ENCODE measurements at places on chromosomes 7 and 10.

GRCh38 chr7:118855290-118855689 lies 630.8 kb downstream of the ANKRD7 start:
- no peak for DNase-seq

DNA sequence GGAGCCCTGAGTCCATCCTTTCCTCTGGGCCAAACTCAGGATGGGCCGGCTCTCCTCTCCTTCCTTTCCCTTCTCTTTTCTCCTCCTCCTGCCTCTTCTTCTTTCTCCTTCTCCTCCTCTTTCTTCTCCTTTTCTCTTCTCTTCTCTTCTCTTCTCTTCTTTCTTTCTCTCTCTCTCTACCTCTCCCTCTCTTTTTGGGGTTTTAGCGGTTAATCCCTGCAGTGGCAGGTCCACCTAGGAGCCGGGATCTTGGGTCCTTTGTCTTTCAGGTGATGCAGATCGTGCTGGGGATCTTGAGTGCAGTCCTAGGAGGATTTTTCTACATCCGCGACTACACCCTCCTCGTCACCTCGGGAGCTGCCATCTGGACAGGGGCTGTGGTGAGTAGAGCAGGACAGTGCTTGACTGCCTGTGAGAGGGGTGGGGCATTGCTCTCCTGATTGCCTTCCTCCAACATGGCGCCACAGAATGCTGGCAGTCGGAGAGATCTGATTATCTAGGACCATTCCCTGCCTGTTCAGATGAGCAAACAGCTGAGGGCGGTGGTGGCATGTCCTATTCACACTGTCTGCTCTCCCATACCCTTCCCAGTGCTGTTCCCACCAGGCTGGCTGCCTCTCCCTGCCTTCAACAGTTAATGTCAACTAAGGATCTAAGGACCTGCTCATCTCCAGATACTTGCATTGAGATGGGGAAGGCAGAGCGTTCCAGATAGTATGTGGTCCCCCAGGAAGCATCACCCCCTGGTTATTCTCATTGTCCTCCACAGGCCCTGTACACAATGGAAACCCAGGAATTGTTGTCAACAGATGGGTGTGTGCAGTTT lies 1.6 kb downstream of the TMEM176A start:
- no peak for DNase-seq

DNA sequence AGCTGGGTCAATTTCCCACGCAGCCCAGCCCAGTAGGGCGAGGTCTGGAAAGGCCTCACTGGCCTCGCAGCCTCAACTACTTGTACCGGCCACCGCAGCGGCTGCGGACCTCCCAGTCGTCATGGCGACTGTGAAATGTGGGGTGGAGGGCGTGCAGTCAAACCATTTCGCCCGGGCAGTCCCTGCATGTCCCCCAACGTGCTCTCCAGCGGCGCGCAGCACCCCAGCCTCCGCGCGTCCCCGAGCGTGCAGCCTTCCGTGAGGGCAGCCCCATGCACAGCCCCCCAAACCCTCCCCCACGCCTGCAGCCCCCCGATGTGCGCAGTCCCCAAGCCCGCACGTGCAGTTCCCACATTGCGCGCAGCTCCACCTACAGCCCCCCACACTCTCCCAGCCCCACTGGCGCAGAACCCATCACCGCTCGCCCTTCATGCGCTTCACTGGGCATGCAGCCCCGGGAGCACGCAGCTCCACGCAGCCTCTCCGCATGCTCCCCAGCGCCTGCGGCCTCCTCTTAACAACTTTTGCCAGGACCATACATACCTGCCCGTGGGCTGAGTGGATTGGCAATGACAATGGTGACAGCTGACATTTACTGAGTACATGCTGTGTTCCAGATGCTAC lies 34.5 kb upstream of the SFTPD start:
- no peak for DNase-seq

DNA sequence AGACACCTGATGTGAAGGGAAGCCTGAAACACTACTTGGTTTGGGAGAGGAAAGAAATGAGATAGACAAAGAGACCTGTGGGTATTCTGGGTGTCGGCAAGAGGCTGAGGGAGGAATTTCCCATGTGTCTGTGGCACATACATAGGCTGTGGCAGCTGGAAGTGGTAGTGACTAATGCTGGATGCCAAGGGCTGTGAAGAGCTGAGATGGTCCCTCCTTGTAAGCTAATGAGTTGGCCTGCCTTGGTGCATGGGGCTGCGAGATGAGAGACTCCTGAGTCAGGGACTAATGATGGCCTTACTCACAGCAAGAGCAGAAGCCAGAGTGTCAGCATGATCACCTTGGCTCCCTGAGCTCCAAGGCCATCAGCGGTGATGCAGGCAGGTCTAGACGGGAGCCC lies 119.0 kb upstream of the EEPD1 start:
- DNase-seq, result no peak

DNA sequence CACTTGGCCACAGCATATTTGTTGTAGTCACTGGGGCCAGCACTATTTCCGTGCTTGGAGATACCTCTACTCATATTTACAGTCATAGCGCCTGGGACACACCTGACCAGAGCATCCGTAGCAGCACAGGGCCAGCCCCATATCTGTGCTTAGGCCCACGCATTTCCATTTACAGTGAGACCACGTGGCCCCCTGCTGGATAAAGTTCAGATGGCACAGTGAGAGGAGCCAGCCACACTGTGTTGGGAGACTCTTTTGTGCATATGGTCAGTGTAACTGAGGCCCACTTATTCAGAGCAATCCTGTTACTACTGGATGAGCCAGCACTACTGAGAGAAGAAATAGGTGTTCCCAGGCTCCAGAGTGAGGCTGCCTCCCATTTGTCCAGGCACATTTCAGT lies 455.3 kb downstream of the REEP3 start:
- DNase-seq, result no peak

DNA sequence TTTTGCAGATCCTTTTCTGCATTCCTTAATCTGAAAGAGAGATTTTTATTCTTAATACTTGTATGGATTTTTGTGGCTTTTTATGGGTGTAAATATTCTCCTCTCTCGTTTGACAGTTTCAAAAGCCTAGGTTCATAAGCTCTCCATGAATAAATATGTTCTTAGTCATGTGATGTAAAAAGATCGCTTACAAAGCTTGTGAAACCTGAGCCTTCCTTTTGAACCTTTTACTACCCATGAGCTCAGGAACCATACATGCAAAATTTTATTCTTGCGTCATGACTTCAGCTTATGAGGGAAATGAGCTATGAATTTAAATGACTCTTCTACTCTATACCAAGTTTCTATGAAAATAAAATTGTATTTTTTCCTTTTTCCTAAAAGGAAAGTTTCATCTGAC lies 98.7 kb downstream of the POLL start:
- no peak for DNase-seq

- no peak for DNase-seq
Measured at GRCh38 chr7:106915407-106915806, 50.3 kb downstream of the PIK3CG start.

GRCh38 chr10:131723297-131724168 lies 177.3 kb upstream of the PPP2R2D start:
- no peak for DNase-seq

GRCh38 chr7:118615-119391 lies 73.6 kb upstream of the FAM20C start:
- no peak for DNase-seq

DNA sequence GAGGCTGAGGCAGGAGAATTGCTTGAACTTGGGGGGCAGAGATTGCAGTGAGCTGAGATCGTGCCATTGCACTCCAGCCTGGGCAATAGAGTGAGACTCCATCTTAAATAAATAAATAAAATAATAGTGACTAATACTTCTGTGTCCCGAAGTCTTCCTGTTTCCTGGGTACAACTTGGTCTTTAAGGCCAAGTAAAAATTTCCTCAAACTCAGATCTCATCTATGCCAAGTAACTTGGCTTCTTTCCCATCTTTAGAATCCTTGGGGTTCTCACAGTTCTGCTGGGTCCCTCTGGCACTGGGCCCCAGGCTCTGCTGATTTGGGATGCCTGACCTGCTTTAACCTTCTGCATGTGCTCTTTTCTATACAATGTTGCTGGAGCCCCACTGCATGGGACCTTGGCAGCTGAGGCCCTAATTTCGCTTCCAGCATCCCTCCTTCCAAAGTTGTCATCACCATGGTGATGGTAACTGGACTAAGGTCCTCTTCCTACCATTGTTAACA lies 22.7 kb upstream of the AKR1B10 start:
- DNase-seq, result no peak

DNA sequence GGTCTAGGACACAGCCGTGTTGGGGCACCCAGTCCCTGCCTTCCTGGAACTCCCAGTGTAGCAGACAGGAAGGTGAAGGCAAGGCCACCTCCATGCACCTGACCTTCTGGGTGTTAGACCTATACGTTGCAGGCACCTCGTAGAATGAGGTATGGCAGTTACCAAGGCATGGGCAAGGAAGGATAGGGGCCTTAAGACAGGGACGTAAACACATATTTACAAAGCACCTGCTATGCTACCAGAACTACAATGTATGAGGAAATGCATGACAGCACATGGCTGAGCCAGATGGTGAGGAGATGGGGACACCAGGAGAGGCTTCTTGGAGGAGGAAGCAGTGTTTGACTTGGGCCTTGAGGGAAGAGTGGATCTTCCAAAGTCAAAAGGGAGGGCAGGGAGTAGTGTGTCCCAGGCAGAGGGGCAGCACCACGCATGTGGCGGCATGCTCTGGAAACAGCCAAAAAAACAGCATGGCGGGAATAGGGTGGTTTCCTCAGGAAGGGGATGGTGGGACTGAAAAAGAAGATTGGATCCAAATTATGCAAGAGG lies 231.2 kb downstream of the FANK1 start:
- DNase-seq, result no peak

DNA sequence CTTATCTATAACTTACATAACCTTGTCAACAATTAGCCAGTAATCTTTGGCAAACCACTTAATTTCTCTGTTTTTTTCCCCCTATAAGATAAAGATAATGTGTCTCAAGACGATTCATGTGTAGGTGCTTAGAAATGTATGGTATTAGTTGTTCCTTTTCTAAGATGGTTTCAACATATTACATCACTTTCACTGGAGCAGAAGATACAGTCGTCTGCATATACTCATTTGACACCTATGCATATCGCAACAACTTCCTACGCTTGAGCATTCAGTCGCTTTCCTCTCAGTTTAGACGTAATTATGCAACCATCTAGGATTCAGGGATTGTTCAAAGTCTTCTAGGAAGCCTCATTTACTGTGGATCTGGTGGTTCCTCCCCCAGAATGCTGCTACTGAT lies 396.7 kb downstream of the PHTF2 start:
- DNase-seq, result no peak

DNA sequence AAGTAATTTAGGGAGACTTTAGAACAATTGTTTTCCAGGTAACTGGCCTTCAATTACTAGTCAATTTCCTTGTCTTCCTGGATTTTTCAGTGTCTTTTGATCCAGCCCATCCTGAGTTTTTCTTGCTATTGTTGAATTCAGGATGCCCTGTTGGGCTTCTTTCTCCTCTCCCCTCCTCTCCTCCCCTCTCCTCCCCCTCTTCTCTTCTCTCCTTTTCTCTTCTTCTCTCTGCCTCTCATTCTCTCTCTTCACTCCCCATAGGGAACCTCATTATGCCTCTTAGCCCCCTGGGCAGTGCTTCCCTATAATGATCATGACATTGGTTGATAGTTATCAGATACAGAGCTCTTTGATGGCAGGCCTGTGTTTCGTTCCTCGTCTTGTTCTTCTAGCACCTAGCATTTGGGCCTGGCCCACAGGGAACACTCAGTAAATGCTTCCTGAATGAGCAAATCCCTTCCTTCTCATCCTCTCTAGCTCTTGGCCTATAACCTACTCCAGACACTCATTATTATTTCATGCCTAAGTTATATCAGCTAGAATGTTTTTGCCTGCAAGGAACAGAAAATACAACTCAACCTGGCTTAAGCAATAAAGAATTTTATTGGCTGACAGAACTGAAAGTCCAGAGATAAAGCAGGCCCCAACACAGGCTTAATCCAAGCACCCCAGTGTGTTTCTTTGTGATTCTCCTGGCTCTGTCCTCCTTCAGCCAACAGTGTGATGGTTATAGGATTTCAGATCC lies 56.8 kb downstream of the CACNB2 start:
- DNase-seq, result no peak

DNA sequence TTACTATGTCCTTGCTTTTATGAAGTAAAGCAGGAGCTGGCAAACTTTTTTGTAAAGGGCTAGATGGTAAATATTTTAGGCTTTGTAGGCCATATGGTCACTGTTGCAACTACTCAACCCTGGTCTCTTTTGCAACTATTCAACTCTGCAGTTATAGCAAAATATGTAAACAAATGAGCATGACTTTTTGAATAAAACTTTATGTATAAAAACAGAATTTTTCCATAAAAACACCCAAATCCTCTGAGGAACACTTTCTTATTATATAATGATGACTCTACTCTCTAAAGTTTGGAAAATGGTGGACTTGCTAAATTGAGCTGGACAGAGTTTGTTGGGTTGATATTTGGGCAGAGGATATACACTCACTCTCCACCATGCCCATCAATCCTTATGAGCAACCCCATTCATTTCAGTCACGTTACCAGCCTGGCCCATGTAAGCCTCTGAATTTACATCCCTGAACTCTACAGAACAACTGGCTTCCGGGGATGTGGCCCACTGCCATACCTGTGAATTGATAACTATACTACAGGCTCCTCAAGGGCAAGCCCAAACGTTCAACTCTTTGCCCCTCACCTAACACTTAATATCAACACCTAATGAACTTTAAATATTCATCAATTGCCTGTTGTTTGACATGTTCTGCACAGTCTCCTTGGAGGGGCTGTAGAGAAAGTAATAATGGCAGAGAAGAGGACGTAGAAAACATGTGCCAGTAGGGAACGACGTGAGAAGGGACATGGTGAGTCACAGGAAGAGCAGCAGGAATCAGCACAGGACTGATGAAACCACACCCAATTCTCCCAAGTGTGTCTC lies 37.6 kb downstream of the SGMS1 start:
- DNase-seq, result no peak

DNA sequence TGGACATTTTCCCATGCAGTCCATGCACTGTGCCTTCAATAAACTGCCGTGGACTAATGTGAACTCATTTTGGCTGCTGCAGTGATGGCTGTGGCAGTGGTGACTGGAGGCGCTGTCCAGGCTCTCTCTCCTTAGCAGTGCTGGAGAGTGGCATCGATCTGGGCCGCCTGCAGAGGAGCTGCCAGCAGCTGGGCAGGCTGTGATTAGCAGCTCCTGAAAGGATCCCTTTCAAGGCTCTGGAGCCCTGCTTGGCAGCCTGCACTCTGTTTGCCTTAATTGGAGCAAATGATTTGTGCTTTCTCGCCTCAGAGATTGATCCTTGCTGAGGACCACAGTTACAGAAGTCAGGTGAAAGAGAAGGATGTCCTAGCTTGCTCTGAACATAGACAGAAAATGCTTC lies 130.1 kb upstream of the VWC2 start:
- DNase-seq, result no peak

DNA sequence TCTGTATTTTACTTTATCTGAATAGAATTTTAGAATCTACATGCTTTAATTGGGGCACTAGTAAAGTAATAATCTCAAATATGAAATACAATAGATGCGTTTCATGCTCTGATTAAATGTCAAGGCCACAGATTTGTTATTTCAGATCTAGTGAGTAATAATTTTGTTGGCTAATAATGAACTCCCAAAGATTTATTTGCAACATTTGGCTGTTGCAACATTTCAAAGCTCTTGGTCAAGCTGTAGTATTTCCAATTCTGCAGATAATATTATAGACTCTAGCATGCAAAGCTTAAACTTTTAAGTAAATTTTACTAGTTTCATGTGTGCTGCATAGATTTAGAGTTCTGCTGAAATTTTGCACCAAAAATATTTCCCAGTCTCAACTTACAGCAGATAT lies 16.7 kb downstream of the LRRN3 start:
- DNase-seq, result no peak

Measured in NCI-H1694 treated with DMSO at 0.1 percent for 48 hours (cell line).